ENCODE measurements at places on chromosomes 16 and 17.

DNA sequence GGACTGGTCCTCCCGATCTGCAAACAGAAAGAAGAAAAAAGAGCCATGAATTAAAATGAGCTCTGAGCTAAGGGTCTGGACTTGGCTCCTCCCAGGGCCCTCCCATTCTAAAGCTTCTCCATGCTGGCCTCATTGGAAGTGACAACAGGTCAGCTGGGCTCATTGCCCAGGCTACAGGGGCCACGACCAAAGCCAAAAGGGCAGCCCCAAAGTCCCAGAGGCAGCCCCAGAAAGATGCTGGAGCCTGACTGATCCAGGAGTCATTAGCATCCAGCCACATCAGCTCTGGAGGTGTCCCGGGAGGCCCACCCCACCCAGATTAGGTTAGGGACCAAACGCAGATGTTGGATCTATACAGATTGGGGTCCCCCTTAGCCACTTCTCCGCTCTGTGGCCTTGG is 58.2 kb downstream of the MYH11 start:
- no peak for DNase-seq

DNA sequence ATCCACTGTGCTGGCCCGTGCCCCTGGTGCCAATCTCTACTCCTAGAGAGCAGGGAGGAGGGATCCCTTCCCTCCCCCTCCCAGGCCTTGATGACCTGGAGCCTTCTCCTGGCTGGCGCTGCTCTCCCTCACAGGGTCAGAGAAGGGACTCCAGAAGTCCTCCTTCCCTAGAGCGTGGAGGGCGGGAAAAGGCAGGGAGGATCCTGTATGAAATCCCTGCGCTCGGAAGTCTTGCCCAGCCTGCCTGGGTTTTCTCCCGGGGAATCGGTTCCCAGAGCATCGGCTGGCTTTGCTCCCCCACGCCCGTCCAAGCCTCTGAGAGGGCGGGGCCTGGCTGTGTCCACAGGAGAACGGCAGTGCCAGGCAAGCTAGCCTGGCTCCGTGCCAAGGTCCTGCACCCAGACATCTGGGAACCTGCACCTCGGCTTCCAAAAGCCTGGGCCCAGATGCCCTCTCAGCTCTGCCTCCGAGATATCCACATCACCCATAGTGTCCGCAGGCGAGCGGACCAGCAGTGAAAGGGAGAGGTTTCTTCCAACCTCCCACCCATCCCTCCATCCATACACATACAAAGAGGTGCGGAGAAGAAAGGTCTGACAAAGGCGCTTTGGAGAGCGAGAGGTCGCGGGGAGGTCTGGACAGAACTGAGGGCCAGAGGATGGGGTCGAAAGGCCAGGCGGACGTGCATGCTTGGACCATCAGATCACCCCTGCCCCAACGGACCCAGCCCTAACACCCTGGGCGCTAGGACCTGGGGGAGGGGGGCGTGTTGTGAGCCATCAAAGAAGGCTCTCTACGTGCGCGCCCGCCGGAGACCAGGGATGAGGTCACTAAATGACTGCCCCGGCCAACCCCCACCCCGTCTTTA is 1.1 kb downstream of the MPP2 start:
- peak; percentile 68 for DNase-seq

DNA sequence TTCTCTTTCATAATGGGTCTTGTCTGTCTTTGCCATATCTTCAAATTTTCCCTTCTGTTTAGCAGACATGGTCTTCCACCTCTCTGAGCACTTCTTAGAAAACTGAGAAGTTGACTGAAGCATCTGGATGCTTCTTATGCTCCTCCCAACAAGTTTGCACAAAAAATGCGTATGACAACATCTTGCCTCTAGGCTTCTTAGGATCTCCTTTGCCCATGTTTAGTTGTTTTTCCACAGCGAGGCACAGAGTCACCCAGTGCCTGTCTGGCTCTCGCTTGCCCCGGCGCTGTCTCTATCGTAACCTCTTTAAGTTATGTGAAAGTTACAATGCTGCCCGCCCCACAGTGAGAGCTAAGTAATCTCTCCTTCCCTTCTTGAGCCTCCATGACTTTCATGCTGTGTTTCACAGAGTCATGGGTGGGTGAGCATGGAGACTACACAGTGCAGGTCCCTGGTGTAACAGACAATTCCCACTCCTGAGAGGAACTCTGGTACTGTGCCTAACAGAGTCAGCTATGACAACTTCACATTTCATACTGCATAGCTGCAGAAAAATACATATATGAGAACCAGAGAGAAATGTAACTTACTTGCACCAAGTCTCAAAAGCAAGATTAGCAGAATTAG is 195.4 kb downstream of the AATF start:
- DNase-seq, result no peak

- DNase-seq, result no peak
Observed at GRCh38 chr16:66717776-66718175, 21.2 kb upstream of the CMTM4 start.

DNA sequence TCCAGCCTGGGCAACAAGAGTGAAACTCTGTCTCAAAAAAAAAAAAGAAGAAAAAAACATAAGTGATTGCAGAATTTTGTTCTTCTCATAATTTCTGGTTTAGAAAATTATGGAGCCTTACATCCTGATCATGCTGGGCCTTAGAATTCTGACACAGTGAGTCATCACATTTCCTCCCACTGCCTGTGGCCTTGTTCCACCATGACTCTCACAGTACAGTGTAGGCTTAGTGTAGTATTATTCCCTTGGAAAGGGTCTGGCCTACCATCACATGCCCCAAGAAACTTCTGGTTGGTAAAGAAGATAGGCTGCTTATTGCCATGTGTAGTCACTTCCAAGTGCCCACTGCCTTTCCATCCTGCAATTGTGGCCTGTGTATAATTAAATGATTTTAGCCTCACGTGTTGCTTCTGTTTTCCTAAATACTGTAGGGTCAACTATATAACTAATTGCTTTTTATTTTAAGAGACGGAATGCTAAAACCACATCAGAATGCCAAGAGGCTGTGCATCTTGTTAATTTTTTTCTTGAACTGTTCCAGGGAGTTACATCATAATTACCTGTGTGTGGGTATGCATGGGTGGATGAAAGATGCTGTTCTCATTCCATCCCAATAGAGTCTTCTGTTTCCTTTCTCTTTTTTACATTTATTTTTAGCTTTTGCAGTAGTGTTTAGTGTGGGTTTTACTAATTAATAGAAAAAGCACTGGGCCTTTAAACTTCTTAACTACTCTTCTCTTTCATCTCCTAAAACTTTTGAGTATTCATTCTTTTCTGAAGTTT is 25.9 kb downstream of the OGFOD1 start:
- DNase-seq, result peak; percentile 19

Data from K562 (cell line).